ENCODE measurements at places on chromosomes 7 and 10.

GRCh38 chr7:113561446-113561845, 357.4 kb downstream of the PPP1R3A start:
- H3K27me3 ChIP-seq: no peaks in the 10 kb centered on the region
- DNase-seq: no peak
- H3K36me3 ChIP-seq: no peaks in the 10 kb centered on the region
- no peak overlapping the region for H3K4me3 ChIP-seq

- peaks cover 3% of the 10 kb centered on the region for H3K4me1 ChIP-seq
- no peak for DNase-seq
- no peaks in the 10 kb centered on the region for H3K27me3 ChIP-seq
- no peak overlapping the region for H3K4me3 ChIP-seq
- H3K36me3 ChIP-seq: no peaks in the 10 kb centered on the region
- no peak overlapping the region for H3K27ac ChIP-seq
Observed at GRCh38 chr7:150972023-150972468, 6.1 kb downstream of the KCNH2 start.

- H3K4me3 ChIP-seq: no peak overlapping the region
- H3K4me1 ChIP-seq: peaks cover 3% of the 10 kb centered on the region
- DNase-seq: no peak
- no peaks in the 10 kb centered on the region for H3K27me3 ChIP-seq
- H3K36me3 ChIP-seq: no peaks in the 10 kb centered on the region
- H3K27ac ChIP-seq: no peak overlapping the region
Observed at GRCh38 chr10:28400176-28400575, 97.3 kb upstream of the MPP7 start.

GRCh38 chr7:28003408-28003807, 177.2 kb downstream of the JAZF1 start:
- DNase-seq: no peak
- no peak overlapping the region for H3K27ac ChIP-seq
- no peak overlapping the region for H3K4me3 ChIP-seq
- H3K4me1 ChIP-seq: no peaks in the 10 kb centered on the region

DNA sequence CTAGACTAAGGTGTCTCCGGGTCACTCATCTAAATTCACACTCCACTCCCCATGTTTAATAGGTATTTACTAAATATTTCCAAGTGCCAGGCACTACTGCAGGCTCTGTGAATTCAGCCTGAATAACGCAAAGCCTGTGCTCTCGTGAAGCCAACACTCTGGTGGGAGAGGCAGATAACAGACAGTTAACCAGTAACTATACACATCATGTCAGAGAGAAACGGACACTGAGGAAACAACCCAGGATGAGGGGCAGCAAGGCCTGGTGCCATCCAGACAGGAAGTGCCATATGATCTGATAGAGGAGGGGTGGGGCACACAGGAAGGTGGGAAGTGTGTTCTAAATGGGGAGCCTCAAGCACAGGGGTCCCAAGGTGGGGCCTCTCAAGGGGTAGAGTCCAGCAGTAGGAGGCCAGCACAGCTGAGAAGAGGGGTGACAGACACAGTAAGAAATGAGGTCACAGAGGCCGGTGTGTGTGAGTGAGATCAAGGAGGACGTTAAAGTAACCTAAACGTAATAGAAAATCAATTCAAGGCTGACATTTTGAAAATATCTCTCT, 85.3 kb downstream of the LARP4B start:
- H3K27ac ChIP-seq: no peak overlapping the region
- H3K27me3 ChIP-seq: no peaks in the 10 kb centered on the region
- peaks cover 2% of the 10 kb centered on the region for H3K4me1 ChIP-seq
- H3K36me3 ChIP-seq: peaks cover 8% of the 10 kb centered on the region

DNA sequence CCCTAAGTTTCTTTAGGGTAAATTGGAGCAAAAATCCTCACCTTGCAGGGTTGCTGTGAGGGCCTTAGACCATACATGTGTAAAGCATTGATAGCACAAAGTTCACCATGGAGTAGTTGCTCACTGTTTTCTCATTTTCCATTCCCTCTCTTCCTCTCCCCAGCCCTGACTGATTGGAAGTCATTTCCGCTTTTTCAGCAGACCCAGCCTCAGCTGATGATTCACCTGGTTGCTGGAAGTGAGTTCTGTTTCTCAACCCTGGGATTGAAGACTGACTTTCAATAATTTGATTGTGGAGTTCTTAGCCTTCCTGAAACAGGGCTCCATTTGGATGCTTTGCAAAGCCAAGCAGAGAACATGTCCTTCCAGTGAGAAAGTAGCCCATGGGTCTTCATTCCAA, 107.0 kb downstream of the PLXNA4 start:
- DNase-seq: no peak
- H3K27ac ChIP-seq: no peak overlapping the region
- H3K4me1 ChIP-seq: peaks cover 41% of the 10 kb centered on the region
- no peaks in the 10 kb centered on the region for H3K27me3 ChIP-seq
- H3K36me3 ChIP-seq: no peaks in the 10 kb centered on the region
- no peak overlapping the region for H3K4me3 ChIP-seq

DNA sequence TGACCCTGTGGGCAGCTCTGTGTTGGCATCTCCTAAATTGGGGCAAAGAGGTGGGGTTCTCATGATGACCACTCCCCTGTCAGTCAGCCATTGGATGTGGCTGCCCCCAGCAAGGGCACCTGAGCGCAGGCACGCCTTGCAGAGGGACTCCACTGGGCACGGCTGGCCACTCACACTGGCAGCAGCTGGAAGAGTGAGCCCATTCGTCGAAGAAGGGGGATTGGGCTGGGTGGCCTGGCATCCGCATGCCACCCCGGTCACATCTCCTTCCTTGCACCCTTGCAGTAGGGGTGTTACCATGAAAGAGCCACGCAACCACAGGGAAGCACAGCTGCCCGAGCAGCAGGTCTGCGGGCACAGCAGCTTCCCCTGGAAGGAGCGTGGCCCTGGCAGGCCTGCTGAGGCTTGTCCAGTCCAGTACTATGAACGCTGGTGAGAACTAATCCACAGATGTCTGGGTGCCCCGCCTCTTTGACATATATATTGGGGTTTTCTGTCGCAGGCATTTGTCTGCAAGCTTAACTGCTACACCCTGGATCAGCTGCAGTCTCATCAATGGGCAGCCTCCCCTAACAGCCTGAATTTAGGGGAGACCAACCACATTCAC, 25.7 kb upstream of the GRB10 start:
- H3K4me3 ChIP-seq: no peak overlapping the region
- H3K4me1 ChIP-seq: peaks cover 9% of the 10 kb centered on the region
- H3K27ac ChIP-seq: no peak overlapping the region
- DNase-seq: no peak

DNA sequence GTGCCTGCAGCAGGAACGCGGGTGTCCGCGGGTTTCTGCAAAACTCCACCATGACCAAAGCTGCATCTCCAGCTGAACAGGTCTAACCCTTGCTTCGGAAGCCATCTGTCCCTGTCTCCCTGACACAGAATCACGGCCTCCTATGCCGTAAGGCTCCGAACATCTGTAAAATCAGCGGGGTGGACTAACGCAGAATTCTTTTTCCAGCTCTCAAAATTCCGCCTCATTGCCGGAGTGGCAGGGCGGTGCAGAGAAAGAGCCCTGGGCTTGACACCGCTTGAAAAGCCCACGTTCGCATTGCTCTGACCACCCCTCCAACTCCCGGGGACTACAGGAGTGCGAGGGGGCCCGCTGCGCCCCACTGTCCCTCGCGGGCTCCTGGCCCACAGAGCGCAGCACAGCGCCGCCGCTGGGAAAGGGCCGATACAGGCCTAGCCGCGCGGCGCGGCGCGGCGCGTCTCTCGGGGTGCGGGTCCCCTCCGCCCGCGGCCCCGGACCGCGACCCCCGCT, 409 bp downstream of the DNMBP start:
- no peak for DNase-seq
- H3K4me3 ChIP-seq: peak overlapping the region; percentile 91
- peaks cover 13% of the 10 kb centered on the region for H3K4me1 ChIP-seq
- H3K27me3 ChIP-seq: no peaks in the 10 kb centered on the region
- H3K27ac ChIP-seq: peak overlapping the region; percentile 64

DNA sequence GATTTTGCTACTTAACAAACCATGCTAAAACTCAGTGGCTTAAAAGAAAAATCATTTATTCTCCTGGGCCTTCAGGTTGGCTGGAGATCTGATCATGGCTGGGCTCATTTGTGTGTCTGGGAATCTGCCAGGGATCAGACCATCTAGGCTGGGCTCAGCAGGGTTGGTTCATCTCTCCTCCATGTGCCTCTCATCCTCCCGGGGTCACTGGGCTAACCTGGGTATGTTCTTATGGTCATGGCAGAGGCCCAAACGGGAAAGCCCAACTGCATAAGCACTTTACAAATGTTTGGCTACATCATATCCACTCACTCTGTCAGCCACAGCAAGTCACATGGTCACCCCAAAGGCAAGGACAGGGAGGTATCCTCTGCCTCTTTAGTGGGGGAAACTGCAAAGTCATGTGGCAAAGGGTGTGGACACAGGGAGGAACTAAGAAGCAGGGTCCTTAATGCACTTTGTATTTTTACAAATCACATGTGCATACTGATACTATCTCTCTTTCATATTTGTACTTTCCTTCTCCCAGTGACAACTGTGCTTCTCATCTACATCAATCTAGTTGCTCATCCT, 231.4 kb downstream of the BUB3 start:
- H3K4me1 ChIP-seq: no peaks in the 10 kb centered on the region
- no peaks in the 10 kb centered on the region for H3K36me3 ChIP-seq
- H3K27ac ChIP-seq: no peak overlapping the region
- no peak overlapping the region for H3K4me3 ChIP-seq
- DNase-seq: no peak
- H3K27me3 ChIP-seq: no peaks in the 10 kb centered on the region

DNA sequence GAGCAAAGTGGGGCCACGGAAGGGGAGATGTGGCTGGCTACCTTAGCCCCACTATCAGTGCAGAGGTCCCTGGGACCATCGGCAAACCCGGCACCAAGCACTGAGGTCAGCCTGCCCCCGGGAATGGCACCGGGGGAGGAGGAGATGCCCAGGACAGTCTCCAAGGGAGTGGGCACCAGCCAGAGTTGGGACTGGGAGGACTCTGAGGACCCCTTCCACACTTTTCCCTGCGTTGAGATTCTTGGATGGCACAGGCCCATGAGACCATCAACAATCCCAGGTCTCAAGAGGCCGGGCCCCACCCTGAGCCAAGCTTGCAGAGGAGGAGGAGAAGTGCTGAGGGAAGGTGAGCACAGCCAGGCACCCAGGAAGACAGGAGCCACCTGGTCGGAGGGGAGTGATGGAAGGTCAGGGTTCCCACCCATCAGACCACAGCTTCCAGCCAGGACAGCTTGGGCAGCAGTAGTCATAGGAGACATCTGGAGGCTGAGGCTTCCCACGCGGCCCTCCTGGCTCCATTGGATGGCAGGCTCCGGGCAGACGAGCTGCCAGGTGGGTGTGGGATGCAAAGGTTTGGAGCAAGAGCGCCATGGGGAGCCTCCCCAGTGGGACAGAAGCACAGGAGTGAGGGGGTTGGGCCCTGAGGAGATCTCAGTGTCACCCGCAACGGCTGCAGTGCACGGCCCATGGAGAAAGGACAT, 2.6 kb upstream of the OPN4 start:
- H3K4me1 ChIP-seq: peaks cover 8% of the 10 kb centered on the region
- DNase-seq: no peak
- H3K27ac ChIP-seq: no peak overlapping the region

- H3K36me3 ChIP-seq: no peaks in the 10 kb centered on the region
- H3K27me3 ChIP-seq: no peaks in the 10 kb centered on the region
- peaks cover 58% of the 10 kb centered on the region for H3K4me1 ChIP-seq
- H3K27ac ChIP-seq: peak overlapping the region; percentile 63
Observed at GRCh38 chr10:60042262-60042661, 135.9 kb upstream of the CCDC6 start.

GRCh38 chr7:158517072-158517471, 70.6 kb downstream of the PTPRN2 start:
- no peak overlapping the region for H3K4me3 ChIP-seq
- no peaks in the 10 kb centered on the region for H3K27me3 ChIP-seq
- no peak for DNase-seq
- H3K36me3 ChIP-seq: no peaks in the 10 kb centered on the region
- H3K4me1 ChIP-seq: no peaks in the 10 kb centered on the region

GRCh38 chr10:32793033-32793432, 165.0 kb downstream of the ITGB1 start:
- H3K4me3 ChIP-seq: no peak overlapping the region
- H3K27me3 ChIP-seq: no peaks in the 10 kb centered on the region
- DNase-seq: no peak
- no peak overlapping the region for H3K27ac ChIP-seq
- no peaks in the 10 kb centered on the region for H3K4me1 ChIP-seq

GRCh38 chr10:23340354-23340753, 4.2 kb downstream of the C10orf67 start:
- H3K27ac ChIP-seq: no peak overlapping the region
- no peaks in the 10 kb centered on the region for H3K27me3 ChIP-seq
- H3K4me3 ChIP-seq: no peak overlapping the region
- no peak for DNase-seq
- no peaks in the 10 kb centered on the region for H3K36me3 ChIP-seq

DNA sequence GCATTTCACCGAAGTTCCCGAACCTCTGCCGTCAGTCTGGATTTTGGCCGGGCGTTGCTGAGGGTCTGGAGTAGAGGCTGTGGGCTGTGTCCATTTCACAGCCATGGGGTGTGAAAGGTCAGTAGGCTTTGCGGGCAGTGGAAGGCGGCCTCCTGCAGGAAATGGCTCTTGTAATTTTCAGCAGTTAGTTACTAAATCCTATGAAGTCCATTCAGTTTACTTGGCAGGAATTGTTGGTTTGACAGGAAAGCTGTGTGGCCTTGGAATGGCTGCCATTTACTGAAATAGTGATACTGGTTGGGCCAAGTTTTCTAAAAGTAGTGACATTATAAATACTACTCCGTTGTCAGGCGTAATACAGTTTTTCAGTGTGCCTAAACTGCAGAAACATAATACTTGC, 303.7 kb downstream of the CCDC3 start:
- no peak for DNase-seq
- H3K4me1 ChIP-seq: no peaks in the 10 kb centered on the region
- H3K27ac ChIP-seq: no peak overlapping the region
- no peak overlapping the region for H3K4me3 ChIP-seq
- H3K27me3 ChIP-seq: no peaks in the 10 kb centered on the region
- H3K36me3 ChIP-seq: no peaks in the 10 kb centered on the region

DNA sequence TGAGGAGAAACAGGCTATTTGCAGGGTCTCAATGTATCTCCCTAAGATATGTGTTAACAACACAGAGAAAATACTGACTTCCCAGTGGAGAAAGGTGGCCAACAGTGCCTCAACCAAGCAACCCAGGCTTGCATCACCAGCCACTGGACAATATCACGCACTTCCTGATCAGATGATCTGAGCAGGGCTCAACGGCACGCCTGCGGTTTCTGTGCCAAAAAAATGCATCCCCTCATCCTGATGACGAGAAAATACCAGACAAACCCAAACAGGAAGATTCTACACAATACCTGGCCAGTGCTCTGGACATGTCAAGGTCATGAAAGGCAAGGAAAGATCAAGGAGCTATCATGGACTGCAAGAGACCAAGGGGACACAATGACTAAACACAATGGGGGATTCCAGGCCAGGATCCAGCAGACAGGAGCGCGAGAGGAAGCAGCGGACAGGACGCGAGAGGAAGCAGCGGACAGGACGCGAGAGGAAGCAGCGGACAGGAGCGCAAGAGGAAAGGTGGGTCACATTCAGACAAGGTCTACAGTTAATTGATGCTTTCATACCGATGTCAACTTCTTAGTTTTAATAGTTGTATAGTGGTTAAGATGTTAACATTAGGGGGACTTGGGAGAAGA, 51.1 kb downstream of the GNA12 start:
- no peak for DNase-seq
- H3K4me3 ChIP-seq: no peak overlapping the region
- H3K27ac ChIP-seq: no peak overlapping the region
- peaks cover 15% of the 10 kb centered on the region for H3K4me1 ChIP-seq
- H3K36me3 ChIP-seq: peaks cover 12% of the 10 kb centered on the region
- no peaks in the 10 kb centered on the region for H3K27me3 ChIP-seq

All from thoracic aorta (tissue), 2 donors.